ENCODE measurements at places on chromosomes 12 and 14.
A peak's percentile ranks its signal among the peaks of the same experiment; 100 is the strongest.

DNA sequence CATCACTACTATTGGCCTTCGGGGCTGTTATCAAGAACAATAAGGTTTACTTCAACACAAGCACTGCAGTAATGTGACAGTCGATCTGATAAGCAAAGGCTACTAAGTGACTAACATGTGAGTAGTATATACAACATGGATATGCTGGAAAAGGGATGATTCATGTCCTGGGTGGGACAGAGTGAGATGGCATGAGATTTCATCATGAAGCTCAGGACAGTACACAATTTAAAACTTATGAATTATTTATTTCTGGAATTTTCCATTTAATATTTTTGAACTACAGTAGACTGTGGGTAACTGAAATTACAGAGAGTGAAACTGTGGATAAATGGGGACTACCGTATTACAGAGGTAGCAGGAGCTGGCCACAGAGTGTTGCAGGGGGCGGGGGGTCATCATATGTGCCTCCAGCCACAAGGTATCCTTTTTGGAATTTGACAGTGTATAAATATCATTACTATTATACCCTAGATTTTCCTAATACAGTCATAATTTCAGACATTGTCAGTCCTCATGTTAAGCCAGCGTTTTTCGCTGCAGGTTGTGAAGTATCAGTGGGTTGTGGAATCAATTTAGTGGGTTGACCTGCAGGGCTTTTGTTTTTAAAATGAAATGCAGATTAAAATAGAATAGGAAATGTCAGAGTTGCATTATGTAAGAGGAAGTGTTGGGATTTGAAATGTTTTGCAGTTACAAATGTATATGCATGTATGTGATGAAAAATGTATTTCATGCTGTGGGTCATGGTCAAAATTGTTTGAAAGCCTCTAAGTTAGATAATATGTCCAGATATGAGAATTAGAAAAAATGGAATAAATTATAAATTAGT, 148.0 kb upstream of the NUDT4 start:
- no peak overlapping the region for H3K4me3 ChIP-seq
- peak; percentile 93 for DNase-seq
- H3K27ac ChIP-seq, result no peak overlapping the region
- no peaks in the 10 kb centered on the region for H3K36me3 ChIP-seq
- H3K27me3 ChIP-seq, result no peaks in the 10 kb centered on the region
- no peaks in the 10 kb centered on the region for H3K4me1 ChIP-seq

DNA sequence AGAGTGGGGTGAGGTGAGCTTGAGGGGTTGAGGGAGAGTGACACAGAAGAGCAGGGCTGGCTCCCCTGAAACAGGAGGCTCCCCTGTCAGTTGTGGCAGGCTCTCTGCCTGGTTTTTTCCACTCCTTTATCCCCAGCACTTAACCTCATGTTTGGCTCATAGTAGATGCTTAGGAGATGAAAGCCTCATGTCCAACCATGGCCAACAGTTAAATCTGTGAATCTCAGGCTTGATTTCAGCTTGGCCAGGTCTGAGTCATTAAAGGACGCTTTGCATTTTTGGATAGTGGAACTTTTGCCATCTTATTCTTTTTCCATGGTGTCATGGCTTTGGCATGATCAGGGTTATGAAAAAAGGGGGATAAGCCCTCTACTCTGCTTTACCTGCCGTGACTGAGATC, 117.2 kb downstream of the CACNA1C start:
- H3K4me1 ChIP-seq, result no peaks in the 10 kb centered on the region
- H3K27me3 ChIP-seq, result no peaks in the 10 kb centered on the region

DNA sequence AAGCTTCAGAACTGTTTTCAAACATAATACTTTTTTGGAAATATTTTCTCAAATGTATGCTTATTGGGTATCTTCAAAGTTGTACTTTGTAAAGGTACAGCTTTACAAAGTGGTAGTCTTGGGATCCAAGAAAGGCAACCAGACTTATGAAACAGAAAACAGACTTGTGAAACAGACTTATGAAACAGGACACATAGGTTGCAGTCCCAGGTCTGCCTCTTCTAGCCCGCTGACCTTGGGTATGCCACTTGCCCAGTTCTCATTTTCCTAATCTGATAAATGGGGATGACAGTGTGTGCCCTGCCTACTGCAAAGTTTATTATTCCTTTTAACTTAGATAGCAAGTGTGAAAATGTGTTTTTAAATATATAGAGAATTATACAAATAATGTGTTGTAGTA, 114.3 kb downstream of the KICS2 start:
- H3K4me3 ChIP-seq, result no peak overlapping the region
- H3K4me1 ChIP-seq, result no peaks in the 10 kb centered on the region
- DNase-seq, result no peak
- peaks cover 95% of the 10 kb centered on the region for H3K36me3 ChIP-seq

GRCh38 chr14:37406095-37406494, 189.0 kb downstream of the FOXA1 start:
- H3K4me1 ChIP-seq, result no peaks in the 10 kb centered on the region
- H3K27me3 ChIP-seq, result no peaks in the 10 kb centered on the region
- DNase-seq, result no peak

- no peak overlapping the region for H3K27ac ChIP-seq
- peaks cover 18% of the 10 kb centered on the region for H3K27me3 ChIP-seq
- peaks cover 1% of the 10 kb centered on the region for H3K4me1 ChIP-seq
- H3K4me3 ChIP-seq, result no peak overlapping the region
These were observed 25.9 kb downstream of the NOC4L start for GRCh38 chr12:132170094-132170636.

DNA sequence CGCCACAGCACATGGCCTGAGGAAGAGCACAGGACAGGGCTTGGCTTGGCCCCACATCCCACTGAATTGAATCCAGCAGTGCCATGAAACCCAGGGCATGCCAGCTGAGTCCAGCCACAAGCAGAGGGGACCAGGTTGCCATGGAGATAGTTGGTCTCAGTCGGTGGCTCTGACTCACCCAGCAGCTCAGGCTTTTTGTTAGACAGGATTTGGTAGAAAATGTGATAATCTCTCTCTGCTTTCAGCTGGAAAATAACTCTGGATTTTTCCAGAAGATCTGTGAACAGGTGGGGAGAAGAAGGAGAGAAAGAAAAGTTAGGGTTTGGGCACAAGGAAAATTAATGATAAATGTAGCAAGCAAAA, 4.8 kb downstream of the MYH7 start:
- H3K36me3 ChIP-seq, result no peaks in the 10 kb centered on the region
- peaks cover 78% of the 10 kb centered on the region for H3K27me3 ChIP-seq
- H3K4me3 ChIP-seq, result no peak overlapping the region
- DNase-seq, result peak; percentile 15
- peaks cover 4% of the 10 kb centered on the region for H3K4me1 ChIP-seq

DNA sequence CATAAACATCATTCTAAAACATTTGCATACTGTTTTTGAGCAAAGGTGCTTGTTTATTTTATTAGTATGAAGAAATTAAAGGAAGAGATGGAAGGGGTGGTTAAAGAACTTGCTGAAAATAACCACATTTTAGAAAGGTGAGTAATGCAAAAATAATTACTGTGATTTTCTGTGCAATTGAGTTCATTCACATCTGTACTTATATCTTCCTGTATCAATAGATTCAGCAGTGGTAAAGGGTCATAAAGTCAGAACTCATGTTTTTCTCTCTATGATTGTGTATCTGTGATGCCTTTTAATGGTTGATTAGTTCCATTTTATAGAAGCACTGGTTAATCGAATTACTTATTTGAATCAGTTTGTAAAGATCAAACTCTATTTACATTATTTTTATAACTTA, 46.0 kb downstream of the TBK1 start:
- H3K4me1 ChIP-seq, result no peaks in the 10 kb centered on the region
- H3K36me3 ChIP-seq, result peaks cover 91% of the 10 kb centered on the region
- no peak for DNase-seq
- H3K4me3 ChIP-seq, result no peak overlapping the region

DNA sequence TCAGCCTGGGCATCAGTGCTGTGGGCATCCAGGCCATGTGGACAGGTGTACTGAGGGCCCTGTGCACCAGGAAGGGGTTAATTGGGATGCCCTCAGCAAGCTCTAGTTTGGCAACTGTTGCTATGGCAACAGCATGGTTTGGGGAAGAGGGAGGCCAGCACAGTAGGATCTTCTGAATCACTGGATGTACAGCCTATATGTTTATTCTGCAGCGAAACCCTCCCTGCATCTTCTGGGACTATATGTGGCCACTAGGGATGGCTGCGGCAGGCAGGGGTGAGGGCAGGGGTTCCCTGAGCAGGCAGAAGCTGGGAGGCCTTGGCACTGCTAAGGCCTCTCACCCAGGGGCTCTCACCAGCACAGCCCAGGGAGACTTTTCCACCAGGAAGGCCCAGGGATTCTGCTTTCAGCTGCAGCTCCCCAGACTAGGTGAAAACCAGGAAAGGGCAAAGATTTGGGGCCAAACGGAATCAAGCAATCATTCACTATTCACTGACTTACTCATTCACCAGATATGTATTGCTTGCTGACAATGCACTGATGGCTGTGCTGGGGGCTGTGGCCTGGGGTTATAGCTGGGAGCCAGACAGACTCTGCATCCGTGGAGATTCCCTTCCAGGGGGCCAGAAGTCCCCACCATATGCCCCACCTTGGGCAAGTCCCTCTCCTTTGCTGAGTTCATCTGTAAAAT, 42.8 kb downstream of the IRF2BPL start:
- peak overlapping the region; percentile 98 for H3K27ac ChIP-seq
- H3K36me3 ChIP-seq, result no peaks in the 10 kb centered on the region
- peak; percentile 44 for DNase-seq
- no peak overlapping the region for H3K4me3 ChIP-seq
- H3K27me3 ChIP-seq, result no peaks in the 10 kb centered on the region
- H3K4me1 ChIP-seq, result peaks cover 31% of the 10 kb centered on the region

DNA sequence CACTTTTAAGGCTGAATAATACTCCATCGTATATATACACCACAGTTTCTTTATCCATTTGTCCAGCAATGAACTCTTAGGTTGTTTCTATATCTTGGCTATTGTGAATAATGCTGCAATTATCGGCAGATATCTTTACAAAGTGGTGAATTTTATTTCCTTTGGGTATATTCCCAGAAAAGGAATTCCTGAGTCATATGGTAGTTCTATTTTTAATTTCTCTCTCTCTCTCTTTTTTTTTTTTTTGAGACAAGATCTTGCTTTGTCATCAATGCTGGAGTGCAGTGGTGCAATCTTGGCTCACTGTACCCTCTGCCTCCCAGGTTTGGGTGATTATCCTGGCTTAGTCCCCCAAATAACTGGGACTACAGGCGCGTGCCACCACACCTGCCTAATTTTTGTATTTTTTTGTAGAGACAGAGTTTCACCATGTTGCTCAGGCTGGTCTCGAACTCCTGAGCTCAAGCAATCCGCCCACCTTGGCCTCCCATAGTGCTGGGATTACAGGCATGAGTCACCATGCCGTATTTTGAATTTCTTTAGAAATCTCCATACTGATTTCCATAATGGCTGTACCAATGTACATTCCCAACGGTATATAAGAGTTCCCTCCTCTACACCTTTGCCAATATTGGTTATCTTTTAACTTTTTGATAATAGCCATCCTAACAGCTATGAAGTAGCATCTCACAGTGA, 98.4 kb downstream of the EFCAB11 start:
- no peak overlapping the region for H3K4me3 ChIP-seq
- H3K27me3 ChIP-seq, result no peaks in the 10 kb centered on the region
- peak; percentile 59 for DNase-seq
- H3K27ac ChIP-seq, result no peak overlapping the region

GRCh38 chr12:51683763-51684357, 92.8 kb downstream of the SCN8A start:
- no peaks in the 10 kb centered on the region for H3K4me1 ChIP-seq
- no peaks in the 10 kb centered on the region for H3K27me3 ChIP-seq
- peak; percentile 6 for DNase-seq
- H3K36me3 ChIP-seq, result no peaks in the 10 kb centered on the region
- no peak overlapping the region for H3K4me3 ChIP-seq

GRCh38 chr14:63012171-63012570, 33.1 kb downstream of the KCNH5 start:
- no peak overlapping the region for H3K27ac ChIP-seq
- no peaks in the 10 kb centered on the region for H3K36me3 ChIP-seq
- H3K4me1 ChIP-seq, result no peaks in the 10 kb centered on the region
- H3K4me3 ChIP-seq, result no peak overlapping the region

DNA sequence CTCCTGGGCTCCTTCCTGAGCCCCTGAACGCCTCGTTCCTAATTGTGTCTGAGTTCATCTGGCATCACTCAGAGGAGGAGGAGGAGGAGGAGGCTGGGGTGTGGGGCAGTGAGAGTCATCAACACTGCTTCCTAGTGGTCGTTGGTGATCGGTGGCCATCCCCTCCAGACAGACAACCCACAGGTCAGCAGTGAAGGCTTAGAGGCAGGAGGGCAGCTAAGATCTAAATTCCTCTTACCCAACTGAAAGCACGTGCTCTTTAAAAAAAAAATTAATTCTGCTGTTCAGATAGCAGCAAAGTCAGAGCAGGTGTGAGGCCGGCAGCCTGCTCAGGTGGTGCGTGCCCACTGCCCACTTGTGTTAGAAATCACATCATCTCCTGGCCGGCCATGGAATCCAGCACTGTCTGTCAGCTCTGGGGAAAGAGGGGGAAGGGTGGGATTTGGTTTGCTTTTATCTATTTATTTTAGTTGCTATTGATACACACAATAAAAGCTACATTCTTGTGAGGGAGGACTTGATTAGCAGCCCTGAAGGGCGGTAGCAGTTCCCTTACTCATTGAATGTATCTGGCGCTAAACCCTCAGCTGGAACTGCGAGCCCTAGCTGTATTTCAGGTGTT, 46.6 kb downstream of the PPP2R5C start:
- no peak for DNase-seq
- no peak overlapping the region for H3K4me3 ChIP-seq
- no peaks in the 10 kb centered on the region for H3K27me3 ChIP-seq
- no peaks in the 10 kb centered on the region for H3K36me3 ChIP-seq

GRCh38 chr12:51005030-51005429, 21.2 kb downstream of the SLC11A2 start:
- no peak overlapping the region for H3K4me3 ChIP-seq
- peaks cover 50% of the 10 kb centered on the region for H3K36me3 ChIP-seq
- peaks cover 2% of the 10 kb centered on the region for H3K4me1 ChIP-seq
- DNase-seq, result no peak
- no peaks in the 10 kb centered on the region for H3K27me3 ChIP-seq

DNA sequence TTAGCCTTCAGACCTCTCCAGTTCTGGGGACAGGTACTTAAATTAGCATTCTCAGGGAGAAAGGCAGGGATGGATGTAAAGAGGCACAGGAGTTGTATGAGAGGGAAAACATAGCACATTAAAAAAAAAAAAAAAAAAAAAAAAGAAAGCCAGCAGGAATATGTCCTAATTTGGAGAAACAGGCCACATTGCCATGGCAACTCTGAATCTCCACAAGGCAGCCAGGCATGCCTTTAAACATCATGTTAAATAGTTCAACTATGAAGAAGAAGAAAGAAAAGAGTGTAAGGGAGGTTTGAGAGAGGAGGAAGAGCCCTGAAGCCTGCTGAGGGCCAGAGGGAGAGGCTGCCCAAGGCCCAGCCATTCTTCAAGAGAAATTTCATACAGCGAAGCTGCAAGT, 145.8 kb downstream of the GRIN2B start:
- no peak overlapping the region for H3K27ac ChIP-seq
- no peak overlapping the region for H3K4me3 ChIP-seq
- no peaks in the 10 kb centered on the region for H3K36me3 ChIP-seq
